ENCODE measurements at places on chromosomes 13 and 19. TPM values are rescaled to one million over a fixed set of nuclear protein-coding genes. Genes with fewer than 3 reads are reported as not detected.

SEMA6B gene
- 5.6 TPM for total RNA-seq

IZUMO4 gene
- 0.51 TPM for total RNA-seq

PRR20A gene
- total RNA-seq: not detected

ZNF285 gene
- total RNA-seq: 2.1 TPM
